ENCODE measurements at places on chromosomes 11 and 22.

DNA sequence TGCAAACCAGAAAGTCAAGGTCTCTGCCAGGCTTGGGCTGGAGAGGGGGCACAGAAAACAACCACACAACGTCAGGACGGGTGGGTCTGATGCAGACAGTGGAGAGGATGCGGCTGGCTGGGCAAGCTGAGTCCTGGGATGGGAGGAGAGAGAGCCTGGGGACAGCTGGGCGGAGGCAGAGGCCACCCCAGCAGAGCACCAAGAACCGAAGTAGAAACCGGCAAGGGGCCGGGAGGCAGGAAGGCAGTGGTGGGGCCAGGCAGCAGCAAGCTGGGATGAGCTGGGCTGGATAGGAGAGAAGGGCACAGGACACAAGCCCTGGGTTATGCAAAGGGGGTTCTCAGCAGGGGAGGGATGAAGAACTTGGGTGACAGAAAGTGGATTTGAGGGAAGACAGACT, 188.2 kb downstream of the SHANK2 start:
- no peak for DNase-seq

- DNase-seq, result no peak
These were observed 292.8 kb downstream of the NXPE2 start for GRCh38 chr11:114970927-114971645.

DNA sequence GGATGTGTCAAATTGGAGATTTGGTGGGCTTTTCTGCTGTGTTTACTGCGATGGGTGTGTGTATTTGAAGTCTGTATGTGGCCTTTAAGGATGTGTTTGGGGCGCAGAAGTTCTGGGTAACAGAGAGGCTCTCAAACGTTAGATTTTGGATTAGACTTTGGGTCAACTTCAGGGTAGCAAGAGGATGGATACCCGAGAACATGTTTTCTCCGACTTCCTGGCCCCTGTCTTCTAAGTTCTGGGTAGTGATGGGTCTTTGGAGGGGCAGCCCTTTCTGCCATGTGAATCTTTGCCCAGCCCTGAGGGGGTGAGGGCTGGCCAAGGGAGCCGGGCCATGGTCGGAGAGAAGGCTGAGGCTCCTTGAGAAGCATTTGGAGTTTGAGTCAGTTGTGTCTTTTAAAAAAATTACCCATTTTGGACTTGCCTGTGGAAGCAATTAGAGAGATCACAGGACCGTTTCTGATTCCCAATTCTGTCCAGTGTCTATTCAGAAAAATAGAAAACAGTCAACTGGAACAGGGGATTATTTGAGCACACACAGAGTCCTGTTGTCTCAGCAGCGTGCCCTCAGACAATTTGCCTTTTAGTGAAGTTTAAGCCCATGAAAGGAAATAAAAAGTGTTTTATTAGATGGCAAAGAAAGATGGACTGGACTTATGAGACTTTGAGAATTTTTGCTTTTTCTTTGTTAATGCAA, 114.4 kb downstream of the PTPRJ start:
- DNase-seq, result no peak

DNA sequence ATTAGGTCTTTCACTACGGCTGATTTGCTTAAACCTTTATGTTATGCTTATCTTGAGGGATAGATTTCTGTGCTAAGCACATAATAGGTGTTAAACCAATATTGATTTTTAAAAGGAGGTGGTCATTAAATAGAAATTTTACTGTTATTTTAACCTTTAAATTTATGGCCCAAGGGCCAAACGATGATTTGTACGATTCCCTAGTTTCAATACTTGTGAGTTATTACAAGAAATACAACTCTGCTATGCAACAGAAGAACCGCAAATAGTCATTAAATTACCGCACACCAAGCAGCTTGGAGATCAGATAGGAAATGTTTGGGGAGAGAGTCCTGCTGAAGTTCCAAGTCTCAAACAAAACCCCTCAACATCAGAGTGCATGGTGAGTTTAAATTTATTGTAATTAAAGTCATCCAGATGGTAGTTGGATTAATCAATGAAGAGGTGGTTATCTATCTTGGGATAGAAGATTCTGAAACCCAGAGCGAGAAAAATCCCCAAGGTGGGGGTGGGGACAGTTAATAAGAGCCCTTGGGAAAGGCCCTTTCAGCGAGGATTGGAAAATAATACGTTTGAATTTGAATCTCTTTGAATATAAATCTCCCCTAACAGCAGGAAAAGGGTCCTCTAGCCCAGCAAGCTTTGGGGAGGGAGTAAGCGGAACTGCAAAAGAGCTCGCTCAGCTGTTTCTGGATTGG, 805 bp upstream of the QSER1 start:
- no peak for DNase-seq

- peak; percentile 23 for DNase-seq
These were observed 33.2 kb upstream of the CAVIN3 start for GRCh38 chr11:6353367-6353987.

DNA sequence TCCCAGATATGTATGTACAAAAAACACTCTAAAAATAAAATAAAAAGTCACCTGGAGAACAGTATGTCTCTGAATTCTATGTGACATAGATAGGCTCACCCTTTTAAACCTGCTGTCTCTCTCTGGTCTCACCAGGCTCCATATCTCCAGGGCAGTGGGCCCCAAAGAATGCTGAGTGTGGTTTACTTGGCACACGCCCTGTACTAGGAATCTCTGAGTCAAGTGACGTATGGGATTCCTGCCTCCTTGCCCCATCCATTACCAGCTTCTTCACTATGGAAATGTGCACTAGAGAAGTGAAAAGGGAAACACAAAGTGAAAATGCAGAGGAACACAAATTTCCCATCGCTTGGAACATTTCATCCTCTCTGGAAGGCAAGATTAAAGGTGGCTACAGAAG, 722.2 kb upstream of the TENM4 start:
- no peak for DNase-seq

- DNase-seq, result no peak
These were observed 22.8 kb downstream of the FLRT1 start for GRCh38 chr11:64058494-64058893.

DNA sequence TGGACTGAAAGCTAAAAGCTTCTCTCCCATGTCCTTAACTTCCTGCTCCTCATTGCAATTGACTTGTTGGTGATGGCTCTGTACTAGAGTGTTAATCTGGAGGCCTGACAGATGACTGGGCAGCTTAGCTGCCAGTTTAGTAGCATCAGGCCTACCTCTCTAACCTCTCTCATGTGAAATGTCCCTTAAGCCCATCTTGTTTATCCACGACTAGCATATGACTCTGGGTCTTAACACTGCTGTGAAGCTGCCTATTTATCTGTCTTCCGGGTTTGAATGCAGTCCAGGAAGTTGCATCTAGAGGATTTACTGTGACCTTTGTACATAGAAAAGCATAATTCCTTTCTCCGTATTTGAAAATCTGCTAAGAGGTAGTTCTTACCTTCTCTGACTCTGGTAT, 85.3 kb upstream of the HORMAD2 start:
- DNase-seq, result no peak

- DNase-seq, result no peak
These were observed 159.9 kb upstream of the GRK3 start for GRCh38 chr22:25404556-25404927.

- DNase-seq, result no peak
These were observed 96.7 kb downstream of the SNX19 start for GRCh38 chr11:130819625-130820024.

GRCh38 chr22:32414191-32414590, 2.1 kb upstream of the RTCB start:
- no peak for DNase-seq

- DNase-seq, result no peak
These were observed 19.3 kb downstream of the ART5 start for GRCh38 chr11:3622521-3622920.

DNA sequence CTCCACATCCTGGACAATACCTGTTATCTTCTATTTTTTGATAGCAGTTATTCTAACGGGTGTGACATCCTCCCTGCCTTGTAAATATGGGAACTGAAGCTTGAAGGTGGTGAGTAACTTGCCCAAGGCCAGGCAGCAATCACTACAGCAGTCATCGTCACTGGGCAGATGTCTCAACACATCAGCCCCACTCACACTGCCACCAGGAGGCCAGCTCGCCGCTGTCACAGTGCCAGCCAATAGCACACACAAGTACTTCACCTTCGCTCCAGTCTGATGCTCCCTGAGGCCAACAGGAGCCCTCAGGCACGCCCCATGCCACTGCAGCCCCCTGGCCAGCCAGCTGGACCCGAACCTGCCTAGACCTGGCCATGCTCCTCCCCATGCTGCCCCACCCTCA, 4.9 kb upstream of the TTLL1 start:
- DNase-seq, result no peak

- DNase-seq, result no peak
These were observed 89.3 kb upstream of the LINC01488 start for GRCh38 chr11:69392104-69392653.

GRCh38 chr11:66543263-66544107, 2.4 kb downstream of the ZDHHC24 start:
- DNase-seq, result peak; percentile 41

DNA sequence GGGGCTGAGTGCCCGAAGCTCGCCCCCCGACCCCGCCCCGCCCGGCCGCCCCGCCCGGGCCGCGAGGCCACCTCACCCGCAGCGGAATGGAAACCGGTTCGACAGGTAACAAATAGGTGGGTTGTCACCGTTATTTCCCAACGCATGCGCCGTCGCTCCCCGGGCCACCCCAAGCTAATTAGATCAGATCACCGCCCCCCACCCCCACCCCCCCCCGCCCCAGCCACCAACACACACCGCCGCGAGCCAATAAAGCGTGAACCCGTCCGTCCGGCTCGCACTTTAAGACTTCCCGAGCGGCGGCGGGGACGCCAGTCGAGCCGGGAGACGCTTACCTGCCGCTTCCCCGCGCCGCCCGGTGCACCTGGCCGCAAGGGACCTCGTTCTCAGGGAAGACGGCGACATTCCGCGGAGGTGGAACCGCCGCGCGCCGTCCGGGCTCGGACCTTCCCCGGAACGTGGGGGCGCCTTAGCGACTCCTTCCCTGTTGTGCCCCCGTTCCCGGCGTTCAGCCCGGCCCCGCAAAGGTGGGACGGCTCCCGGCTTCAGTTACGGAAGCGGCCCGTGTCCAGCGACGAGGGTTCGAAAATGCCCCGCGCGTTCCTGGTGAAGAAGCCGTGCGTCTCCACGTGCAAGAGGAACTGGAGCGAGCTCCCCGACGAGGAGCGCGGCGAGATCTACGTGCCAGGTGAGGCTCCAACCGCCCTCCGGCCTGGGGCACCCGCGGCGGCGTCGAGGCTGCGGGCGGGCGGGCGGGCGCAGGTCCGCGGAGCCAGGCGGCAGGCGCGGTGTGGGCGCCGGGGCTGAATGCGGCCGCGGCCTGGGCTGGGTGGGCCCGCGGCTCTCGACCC, at the start of gene OVOL1:
Gene OVOL1, plus strand, starts transcription at position 278 of the 851 bp plus-strand sequence. Its CDS starts 311 bp downstream, at position 589.
- no peak for DNase-seq

GRCh38 chr11:14972581-14973495, 687 bp upstream of the CALCA start:
- DNase-seq, result no peak

- DNase-seq, result no peak
These were observed 9.8 kb downstream of the PDHX start for GRCh38 chr11:34926101-34926830.

- DNase-seq, result no peak
These were observed 28.5 kb downstream of the MAFF start for GRCh38 chr22:38230108-38230825.

DNA sequence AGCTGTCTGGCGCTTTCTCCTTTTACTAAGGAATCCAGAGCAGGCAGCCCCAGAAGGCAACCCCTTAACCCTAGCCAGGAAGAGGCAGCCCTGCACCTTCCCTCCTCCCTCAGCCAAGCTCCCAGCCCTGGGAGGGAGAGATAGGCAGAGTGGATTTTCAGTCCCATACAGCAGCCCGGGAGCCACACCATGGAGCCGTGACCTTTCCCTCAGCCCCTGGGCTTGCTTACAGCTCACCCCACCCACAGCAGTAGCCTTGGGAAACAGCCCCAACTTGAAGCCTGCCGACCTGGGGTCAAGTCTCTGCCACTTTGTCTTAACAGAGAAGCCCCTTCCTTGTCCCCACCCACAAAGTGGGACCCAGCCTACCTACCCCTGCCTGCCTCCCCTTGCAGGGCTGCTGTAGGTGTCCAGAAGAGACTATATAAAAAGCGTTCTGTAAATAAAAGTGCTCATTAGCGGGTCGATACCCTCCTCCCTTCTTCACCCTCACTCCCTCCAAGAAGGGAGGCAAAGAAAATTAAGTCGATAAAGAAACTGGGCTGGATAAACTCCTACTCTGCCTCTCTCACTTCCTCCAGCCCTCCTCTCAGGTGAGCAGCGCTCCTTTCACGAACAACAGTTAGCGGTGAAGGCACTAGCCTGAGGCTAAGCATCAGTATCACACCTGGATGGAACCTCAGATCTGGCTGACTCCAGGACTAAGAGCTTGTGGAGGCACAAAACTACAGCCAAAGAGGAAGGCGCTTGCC, 4.2 kb downstream of the TST start:
- no peak for DNase-seq

DNA sequence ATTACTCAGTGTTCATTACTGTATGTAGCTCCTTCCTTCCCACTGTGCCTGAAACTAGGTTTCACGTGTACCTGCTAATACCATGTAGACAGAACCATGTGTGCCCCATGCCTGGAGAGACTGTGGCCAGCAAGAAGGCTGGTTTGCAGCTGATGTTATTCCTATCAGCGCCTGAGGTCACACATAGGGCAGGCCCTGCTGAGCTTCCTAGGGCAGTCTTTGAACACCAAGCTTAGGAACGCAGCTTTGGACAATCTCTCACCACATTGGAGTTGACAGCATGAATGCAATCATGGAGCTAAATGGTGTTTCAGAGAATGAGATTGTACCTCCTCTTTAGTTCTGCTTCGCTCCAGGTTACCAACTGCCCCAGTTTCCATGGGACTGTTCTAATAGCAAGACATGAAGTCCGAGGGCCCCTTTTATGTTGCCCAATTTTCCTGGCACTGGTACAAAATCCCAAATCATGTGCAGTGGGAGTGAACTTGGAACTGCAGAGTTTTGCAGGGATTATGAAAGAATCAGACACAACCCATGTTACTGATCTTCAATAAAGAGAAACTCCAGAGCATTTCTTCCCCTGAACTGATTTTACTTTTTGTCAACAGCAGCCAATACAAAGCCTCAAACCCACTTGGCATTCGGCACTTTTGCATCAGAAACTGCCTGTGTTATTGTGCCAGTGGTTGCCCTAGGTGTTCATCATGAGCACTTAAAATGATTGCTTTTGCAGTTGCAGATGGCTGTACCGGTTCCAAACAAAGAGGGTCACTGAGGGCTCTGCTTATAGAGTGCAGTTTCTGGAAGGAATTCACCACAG, 154.2 kb upstream of the TTC12 start:
- no peak for DNase-seq

GRCh38 chr22:41799486-41800347, 762 bp upstream of the CCDC134 start:
- DNase-seq, result no peak

- no peak for DNase-seq
These were observed 116.6 kb upstream of the OR4B1 start for GRCh38 chr11:48099916-48100446.

DNA sequence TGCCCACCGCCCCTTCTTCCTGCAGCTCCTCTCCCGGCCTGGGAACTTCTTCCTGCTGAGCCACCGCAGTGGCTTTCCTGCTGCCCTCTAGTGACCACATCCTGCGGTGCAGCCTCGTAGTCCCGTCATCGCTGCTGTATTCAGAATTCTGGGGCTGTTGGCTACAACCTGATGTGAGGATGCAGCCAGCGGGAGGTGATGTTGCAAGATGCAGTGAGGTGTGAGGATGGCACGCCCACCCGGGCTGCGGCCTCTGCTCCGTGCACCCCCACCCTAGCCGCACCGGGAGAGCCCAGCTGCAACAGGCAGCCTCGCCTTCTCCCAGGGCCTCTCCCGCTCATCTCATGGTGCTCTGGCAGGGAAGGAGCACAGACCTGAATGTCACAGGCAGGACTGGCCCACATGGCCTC, 10.1 kb downstream of the CHST1 start:
- DNase-seq, result no peak

- DNase-seq, result no peak
These were observed 1.4 kb downstream of the CDC42BPG start for GRCh38 chr11:64842851-64843685.
